ENCODE measurements at places on chromosomes 4 and X. TPM values are rescaled to one million over a fixed set of nuclear protein-coding genes. Genes with fewer than 3 reads are reported as not detected.

DNA sequence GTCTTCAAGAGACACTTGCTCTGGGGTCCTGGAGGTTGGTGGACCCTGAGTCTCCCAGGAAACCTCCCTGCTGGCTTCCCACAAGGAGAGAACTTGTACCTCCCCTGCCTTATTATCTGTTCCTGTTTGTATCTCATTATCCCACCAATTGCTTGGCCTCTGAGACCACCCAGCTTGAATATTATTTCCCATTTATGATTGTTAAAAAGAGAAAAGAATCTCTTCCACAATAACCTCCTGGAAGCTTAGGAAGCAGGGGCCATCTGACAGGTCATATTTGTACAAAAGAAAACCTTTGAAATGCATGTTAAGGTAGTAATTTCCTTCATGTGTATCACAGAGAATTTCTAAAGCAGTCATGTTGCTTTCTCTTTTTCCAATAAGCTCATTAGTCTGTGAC is 239.5 kb downstream of the FBXW7 start:
- no peak for DNase-seq

The MAGEB1 gene
- total RNA-seq: not detected

The P2RY4 gene
- total RNA-seq: not detected

DNA sequence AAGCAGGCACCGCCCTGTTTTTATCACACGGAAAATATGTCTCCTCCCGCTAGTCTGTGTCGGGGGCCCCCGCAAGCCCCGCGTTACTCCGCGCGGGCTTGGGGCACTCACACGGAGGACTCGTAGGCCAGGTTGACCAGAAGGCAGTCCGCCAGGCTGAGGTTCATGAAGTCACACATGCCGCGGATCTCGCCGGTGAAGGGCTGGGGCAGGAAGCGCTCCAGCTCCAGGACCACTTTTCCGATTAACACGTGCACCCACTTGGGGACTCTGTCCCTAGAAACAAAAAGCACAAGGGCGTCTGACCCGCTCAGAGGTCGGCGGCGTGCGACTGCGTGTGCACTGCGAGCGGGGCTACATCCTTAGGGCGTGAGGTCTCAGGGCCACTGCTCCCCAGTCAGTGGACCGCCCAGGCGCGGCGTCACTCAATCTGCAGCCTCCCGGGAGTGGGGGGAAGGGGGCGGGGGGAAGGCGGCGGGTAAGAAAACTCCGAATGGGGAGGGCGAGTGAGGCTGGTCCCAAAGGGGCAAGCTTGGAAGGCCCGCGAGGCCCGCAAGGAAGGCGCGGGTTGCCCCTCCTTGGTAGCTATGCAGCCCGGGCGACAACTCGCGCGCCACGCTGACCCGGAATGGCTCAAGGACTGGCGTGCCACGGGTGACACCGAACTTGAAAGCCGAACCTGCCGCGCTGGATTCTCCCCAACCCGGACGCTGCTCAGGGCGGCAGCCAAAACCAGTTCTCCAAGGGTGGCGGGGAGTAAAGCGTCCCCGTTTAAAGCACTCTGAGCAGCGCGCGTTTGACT is 722 bp downstream of the NAAA start:
- DNase-seq: peak; percentile 77

DNA sequence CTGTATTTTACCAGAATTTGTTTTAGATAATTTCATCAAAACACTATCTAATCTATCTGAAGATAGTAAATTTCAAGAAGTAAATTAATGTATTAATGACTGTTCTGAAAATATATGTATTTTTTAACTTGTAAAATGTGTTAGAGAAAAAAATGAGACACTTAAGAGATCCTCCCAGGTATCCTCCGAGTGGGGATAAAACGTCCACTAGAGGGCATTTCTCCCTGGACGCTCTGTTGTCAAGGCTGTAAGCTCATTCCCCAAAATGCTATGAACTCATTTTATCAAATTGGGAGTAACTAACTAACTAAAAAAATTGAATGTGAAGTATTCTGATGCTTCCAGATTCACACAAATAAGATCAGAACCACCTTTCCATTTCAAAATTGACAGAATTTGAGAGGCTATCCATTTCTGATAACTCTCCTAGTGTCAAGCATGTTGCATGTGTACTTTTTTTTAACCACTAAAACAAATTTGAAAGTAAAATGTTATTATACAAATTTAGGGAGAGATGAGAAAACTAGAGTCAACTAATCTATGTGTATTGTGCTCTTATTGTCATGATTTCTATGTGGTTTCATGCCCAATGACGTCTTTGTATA is 337.3 kb upstream of the HS3ST1 start:
- peak; percentile 19 for DNase-seq

The NPY2R gene
- total RNA-seq: not detected

DNA sequence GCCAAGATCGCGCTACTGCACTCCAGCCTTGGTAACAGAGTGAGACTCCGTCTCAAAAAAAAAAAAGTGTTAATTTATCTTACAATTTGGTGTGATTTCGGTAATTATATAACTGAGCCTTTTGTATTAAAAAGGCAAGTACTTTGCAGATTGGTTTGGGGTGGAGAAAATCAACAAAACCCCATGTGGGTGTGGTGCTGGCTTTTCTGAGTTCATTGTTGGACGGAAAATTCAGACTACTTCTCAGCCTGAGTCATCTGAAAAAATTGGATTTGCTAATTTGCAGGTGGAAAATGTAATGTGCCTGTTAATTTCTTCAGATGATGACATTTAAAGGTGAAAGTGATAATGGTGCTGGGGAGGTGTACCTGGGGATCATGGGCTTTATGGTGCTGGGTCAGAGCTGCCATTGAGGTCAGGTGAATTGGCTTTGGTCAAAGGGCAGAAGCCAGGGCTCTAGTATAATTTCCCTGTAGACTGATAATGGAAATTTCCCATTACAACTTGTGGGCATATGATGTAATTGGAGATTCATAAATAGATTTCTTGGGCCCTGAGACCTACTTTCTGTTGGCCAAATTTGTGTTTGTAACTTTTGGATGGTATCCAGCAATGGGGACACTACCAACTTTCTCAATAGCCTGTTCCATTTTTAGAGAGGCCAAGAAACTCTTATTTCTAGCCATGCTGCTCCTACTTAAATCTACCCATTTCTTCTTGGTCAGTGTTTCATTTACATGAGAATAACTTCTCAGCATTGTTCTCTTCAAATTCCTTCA is 74.3 kb upstream of the TEX13D start:
- no peak for DNase-seq

DNA sequence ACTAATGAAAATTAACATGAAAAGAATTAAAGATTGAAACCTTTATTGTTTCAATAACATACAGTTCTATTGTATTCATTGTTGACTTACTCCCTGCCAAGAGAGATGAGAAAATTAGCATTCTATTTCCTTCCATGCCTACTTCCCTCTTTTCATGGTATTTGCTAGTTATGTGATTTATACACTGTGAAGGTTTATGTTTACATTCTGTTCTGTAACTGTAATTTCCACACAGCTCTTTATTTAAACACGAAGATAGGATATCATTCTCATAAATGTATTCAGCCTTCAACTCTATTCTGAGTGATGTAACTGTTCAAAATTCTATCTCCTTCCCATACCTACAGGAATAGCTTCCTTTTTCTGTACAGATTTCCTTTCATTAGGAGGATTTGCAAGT is 6.6 kb downstream of the CCDC110 start:
- DNase-seq: no peak

The POU3F4 gene
- not detected for total RNA-seq

GRCh38 chr4:53019485-53020382 is 157.6 kb downstream of the RASL11B start:
- no peak for DNase-seq

The EGF gene
- total RNA-seq: not detected

DNA sequence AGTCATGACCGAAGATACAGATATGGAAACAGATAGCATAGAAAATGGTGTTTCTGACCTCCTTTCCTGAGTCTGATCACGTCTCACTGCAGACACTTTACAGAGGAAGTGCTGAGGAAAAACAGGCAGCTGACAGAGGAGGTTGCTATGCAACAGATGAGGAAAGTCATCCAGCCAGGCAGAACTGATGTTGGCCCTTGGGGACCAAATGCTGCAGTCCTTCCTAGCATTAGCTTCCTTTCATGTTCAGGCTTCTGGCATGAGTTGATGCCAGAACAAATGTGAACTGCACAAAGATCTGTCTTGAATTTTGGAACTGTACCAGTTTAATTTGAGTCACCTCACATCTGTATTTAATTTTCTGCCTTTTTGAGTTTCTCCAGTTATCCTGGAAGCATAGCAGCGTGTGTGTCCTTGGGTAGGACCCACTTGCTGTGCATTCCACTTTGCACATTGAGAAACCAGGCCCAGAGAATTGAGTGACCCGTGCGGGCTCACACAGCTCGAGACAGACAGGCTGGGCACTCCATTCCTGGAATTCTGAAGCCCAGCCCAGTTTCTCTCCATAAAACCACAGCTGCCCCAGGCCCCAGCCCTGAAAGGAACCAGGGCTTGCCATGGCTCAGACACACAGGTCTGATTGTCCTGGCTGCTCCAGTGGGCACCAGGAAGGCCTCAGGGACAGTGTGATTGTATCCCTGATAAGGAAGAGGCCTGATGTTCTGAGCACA is 1.4 kb upstream of the MAGED1 start:
- no peak for DNase-seq

- no peak for DNase-seq
These were observed 25.8 kb downstream of the ADRA2C start for GRCh38 chr4:3791910-3792542.

DNA sequence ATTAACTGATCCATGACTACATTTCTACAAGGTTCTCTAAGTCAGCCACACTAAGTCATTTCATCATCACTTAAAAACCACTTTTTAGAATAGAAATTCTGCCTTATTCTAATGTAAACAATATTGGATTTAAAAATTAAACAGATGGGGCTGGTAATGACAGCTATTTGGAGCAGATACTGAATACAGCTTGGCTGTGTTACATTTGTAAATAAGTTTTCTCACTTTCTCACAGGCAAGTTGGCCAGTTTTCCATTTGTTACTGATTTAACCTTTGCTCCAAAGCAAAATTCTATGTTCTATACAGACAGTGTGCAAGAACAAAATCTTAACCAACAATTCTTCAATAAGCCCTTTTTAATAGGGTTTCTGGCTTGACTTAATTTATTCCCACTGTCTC is 370.7 kb downstream of the GRIA2 start:
- no peak for DNase-seq

The ANOS1 gene
- not detected for total RNA-seq

DNA sequence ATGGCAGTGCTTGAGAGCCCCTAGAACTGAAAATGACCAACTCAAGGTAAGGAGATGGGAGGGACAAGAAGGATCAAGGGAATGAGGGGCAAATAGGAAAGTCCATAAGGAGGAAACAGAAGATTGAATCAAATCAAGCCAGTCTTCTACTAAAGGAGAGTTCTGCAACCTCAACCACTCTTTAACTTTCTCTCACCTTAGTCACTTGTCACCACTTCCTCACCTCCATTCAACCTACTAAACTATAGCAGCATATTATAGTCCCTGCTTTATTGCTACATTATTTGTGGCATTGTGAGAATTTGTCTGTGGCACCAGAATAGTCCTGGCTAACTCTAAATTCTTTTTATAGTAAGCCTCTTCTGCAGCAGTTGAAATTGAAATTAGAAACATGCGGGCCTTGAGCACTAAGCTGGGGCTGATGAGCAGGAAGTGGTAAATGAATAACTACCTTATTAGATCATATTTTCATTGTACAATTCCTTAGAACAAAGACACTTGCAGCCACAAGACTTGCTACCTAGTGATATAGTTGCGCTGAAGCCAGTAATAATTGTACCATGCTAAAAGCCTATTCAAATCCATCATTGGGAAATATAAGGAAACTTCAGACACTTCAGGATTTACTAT is 336.9 kb downstream of the ZNF674 start:
- DNase-seq: no peak

- DNase-seq: no peak
These were observed 126.6 kb downstream of the NPNT start for GRCh38 chr4:106021737-106022410.

The CYBB gene
- total RNA-seq: 0.35 TPM

The MAGEA9B gene
- total RNA-seq: not detected

The VEGFC gene
- not detected for total RNA-seq

The DSPP gene
- not detected for total RNA-seq

The SHROOM4 gene
- total RNA-seq: not detected

DNA sequence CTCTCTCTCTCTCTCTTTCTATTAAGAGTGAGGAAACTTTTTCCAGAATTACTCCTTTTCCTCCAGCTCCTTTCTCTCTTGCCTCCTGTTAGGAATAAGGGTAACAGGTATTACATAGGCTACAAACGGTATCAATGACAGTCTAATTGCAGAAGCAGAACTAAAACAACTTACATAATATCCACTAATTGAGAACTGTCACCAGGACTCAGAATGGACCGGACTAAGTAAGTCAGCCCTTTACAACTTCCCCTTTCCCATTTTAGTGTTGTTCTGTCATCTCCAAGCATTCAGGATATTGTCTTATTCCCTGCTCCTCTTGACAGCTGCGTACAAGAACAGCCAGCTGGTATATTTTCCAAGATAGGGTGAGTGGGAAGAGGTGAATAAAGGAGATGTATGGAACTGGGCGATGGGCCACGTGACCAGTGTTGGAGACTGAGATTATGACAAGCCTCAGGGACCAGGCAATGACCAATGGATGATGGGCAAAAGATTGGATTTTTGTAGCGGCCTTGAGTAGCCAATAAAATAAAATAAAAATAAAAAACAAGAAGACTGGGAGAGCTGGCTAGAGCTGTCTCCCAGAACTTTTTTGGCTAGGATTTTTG is 2.3 kb upstream of the FNIP2 start:
- no peak for DNase-seq

- no peak for DNase-seq
These were observed 75.9 kb downstream of the SLC9A7 start for GRCh38 chrX:46683048-46683447.

The PROM1 gene
- total RNA-seq: not detected

DNA sequence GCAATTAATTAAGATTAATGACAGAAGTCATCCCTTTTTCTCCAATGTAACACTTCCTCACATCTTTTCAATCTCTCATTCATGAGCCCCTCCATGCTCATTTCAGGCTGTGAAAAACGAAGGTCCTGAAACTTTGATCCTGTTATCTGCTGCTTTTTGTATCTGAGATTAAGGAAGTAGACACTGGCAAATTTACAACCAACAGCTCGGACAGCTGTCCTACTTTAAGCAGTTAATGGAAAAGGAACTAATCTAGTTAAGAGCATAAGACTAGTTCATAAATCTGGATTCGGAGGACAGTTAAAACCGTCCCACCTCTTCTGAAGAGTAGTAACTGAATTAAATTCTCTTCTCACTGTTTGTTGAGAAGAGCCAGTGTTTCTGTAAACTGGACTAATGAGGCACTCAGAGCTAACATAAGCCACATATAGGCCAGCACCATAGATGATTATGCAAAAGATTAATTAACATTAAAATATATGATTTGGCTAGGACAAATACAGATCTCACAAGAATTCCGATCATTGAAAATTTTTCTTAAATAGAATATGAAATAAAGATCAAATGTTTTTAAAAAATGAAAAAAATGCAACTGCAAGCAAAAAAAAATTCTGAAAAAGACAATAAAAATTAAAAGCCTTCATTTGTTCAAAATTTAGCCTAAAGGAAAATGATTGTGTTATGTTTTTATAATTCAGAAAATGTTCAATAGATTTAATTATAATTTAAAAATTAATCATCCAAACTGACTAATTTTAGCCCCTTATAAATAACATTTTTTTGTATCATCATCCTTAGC is 114.4 kb downstream of the ANTXR2 start:
- DNase-seq: no peak
